NCI-H1436 treated with DMSO at 0.1 percent for 48 hours (cell line): ENCODE measurements at places on chromosomes 5 and 9.

DNA sequence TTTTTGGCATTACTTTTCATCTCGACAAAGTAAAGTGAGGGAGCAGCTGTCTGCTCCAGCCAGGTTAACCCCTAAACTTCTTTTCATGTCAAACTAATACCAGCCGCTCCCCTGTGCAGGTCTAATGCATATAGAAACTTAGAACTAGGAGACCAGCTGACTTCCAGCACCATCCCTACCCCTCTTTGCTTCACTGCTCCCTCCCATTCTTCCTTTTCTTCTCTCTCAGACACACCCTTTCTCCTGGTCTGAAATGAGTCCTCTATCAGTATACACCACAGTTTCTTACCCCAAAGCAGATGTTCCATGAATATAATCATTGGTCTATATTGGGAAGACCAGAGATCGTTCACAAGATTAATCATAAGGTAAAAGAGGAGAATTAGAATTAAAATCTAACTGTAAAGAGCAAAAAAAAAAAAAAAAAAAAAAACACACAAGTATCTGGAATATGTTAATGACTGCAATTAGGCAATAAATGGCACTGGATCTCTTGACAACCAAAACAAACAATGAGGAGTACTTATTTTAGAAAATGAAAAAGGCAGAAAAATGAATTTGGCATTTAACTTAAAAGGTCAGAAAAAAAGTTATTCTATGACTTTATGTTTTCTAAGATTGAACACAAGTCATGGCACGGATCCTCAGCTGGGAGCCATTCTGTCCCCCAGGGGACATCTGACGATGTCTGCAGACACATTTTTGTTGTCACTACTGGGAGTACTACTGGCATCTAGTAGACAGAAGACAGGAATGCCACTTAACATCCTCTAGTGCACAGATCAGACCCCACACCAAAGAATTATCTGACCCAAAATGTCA lies 209.8 kb downstream of the PJA2 start:
- DNase-seq = no peak

DNA sequence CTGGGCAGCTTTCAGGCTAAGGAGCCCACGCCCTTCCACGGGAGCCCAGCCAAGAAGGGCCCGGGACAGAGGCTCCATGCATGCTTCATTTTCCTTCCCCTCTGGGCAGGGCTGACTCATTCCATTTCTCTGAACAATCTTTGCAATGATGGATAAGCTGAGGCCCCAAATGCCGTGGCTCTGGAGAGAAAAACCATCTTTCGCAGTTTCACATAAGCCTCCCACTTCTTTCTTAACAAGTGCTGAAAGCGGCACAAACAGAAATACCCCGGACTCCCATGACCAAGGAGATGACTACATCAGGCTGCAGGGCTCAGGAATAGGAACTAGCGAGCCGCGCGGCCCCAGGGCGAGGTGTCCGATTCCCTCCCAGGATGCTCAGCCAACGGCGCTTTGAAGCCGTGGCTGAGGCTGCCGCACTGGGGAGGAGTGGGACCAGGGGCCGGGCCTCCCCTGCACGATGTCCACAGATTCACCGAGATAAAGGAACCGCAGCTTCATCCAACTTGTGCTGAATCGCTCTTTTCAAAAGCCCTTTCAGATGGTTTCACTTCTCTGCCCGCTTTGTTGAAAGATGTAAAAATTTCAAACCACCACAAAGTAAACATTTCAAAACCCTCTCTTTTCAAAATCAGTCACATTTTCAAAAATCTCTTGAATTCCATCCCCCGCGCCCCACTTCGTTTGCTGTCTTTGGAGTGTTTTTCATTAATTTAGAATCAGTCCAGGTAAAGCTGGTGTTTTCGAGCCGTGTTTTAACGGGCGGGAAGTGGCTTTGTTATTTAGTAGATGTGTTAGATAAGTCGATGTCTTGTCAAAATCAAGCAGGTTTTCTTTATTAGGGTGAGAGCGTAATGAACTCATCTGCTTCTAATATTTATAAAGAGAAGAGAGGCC lies 96.5 kb upstream of the LMX1B start:
- DNase-seq = no peak

- no peak for DNase-seq
Observed at GRCh38 chr9:133344071-133344470, 3.9 kb downstream of the MED22 start.

DNA sequence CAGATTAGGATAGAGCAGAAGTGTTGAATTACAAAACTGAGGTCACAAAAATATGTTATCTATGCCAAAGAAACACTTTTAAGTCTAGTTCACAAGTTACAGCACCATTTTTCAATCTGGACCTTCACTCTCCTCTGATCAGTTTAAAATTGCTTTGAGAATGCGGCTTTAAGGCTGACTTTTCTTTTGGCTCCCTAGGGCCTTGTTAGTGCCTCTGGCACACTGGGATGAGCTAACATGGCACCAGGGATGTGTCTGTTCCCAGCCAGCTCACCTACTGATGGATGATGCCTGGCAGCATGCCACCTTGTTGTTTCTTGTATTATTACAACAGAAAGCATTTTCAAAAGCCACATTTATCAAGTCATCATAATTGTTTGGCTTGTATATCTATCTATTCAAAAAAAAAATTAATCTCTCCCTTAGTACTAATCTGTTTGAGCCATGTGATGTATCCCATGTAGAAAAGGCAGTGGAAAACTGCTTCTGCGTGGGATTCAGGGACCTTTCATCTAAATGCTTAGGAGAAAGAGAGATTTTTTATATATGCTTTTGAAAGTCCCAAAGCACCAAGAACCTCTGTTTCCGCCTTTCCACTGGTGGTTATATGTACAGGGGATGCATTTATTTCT lies 46.6 kb downstream of the ADAMTSL1 start:
- DNase-seq = no peak

- DNase-seq = no peak
Observed at GRCh38 chr5:154202379-154203260, 12.1 kb downstream of the GALNT10 start.
